ENCODE measurements at places on chromosomes 2 and 18.

DNA sequence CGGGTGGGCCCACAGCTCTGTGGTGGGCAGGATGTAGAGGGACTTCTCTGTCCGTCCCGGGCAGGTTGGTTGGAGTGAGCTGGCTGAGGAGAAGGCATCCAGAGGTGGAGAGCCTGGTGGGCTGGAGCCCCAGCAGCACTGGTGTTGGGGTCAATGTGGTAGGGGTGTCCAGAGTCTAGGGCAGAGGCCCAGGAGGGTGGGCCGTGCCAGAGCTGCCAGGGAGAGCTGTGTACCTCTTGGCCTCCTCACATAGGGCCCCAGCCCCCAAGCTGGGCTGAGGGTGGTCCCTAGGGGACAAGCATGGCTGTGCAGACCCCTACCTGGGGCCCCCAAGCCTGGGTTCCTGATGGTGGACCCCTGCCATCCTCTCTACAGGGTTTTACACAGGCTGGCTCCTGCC is 16.0 kb downstream of the ANO7 start:
- DNase-seq: no peak

DNA sequence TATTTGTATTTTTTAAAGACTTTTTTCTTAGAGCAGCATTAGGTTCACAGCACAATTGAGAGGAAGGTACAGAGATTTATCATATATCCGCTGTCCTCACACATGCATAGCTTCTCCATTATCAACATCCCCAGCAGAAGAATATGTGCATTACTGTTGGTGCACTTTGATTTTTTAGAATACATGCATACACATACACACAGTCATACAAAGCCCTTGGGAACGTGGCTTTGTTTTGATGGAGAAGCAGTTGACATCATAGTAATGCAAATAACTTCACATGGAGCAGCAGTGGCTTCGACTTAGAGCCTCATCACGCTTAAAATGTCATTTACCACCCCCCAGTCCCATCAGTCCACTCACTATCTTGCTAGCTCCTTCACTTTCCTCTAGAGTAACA is 26.5 kb downstream of the CYP26B1 start:
- DNase-seq: no peak

DNA sequence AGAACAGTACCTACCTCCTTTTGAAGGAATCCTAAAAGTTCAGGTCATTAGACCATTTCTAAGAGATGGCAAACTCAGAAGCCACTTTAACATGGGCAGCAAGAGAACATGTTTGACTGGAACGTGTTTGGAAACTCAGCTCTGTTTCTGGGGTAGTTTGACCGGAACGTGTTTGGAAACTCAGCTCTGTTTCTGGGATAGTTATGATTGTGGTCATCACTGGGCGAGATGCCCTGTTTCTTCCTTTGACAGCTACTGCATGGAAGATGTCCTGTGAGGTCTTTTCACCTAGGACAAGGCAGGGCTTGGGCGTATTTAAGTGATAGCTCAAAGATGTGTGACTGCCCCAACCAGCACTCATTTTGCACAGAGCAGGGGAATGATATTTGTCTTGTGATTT is 19.9 kb upstream of the SERPINB13 start:
- no peak for DNase-seq

DNA sequence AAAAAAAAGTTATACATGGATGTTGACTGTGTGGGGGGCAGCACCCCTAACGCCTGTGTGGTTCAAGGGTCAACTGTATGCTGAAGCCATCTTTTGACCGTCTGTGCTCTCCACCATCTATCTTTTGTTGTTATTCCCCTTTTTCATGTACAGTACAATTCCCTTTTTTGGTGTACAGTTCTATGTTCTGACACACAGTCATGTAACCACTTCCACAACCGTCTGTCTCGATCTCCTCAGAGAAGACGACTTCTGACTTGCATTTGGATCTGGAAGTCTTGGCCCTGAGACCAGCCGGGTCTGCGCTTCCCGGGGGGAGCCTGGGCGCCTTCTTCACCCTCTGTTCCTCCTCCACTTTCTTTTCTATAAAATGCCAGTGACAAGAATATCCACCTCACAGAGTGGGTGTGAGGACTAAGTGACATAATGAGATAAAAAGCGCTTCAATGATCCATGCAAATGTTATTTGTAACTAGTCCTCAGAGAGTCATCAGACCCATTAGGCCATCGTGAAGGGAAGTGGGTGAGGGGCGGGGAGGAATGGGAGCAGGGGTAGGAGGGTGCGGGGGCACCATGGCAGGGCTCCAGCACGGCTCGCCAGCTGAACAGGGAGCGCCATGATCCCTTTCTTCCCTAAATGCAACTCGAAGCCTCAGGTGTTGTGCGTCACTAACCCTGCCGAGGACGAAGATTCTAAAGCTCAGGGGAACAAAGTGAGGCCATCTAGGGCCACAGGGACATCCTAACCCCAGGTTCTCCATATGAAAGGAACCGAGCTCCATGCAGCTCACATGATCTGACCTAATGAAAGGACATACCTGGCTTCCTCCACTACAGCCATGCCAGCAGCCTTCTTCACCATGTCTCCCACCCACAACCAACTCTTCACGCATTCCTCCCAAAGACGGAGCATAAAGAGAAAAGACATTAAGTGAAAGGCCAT is 16.6 kb downstream of the ADCY3 start:
- DNase-seq: no peak

GRCh38 chr18:77144046-77144445 is 11.5 kb upstream of the MBP start:
- no peak for DNase-seq

GRCh38 chr2:222424729-222425671 is 657 bp downstream of the SGPP2 start:
- DNase-seq: no peak

GRCh38 chr18:34281290-34281689 is 56.6 kb upstream of the NOL4 start:
- no peak for DNase-seq

- no peak for DNase-seq
Measured at GRCh38 chr2:170846314-170846713, 29.6 kb downstream of the GAD1 start.

DNA sequence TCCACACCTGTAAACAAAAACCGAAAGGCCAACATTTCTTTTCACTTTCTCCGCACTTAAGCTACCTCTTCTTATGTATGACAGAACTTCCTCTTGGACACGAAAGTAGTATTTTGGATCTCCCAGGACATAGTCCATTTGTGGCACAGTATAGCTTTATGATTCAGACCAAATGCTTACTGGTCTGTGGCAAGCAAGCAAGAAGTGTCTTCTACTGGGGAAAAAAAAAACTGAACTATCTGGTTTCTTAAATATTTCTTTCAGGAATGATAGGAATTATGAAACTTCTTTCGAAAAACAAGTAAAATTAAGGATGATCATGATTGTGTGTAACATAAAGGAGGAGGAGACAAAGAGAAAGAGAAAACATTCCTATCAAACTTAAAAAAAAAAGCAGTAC is 33.6 kb downstream of the SRBD1 start:
- no peak for DNase-seq

DNA sequence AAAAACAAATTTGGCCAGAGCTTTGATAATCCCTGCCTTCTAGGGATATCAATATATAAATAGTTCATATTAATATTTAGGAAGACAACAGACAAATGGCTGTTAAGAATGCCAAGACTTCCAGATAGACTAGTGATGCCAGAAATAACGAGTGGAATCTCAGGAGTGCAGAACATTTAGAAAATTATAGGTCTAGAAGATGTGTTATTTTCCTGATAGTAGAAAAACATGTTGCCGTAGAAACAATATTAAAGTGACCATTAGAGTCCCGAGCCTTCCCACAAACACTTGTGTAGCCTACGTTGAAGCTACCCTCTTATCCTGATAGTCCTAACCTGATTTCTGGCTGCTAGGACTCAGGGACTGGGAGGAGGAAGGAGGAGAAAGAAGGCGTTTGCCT is 54.3 kb upstream of the ITGA6 start:
- no peak for DNase-seq

GRCh38 chr2:132415915-132416722 is 486 bp upstream of the GPR39 start:
- peak; percentile 87 for DNase-seq

- no peak for DNase-seq
Measured at GRCh38 chr2:199381531-199381930, 76.2 kb downstream of the SATB2 start.

DNA sequence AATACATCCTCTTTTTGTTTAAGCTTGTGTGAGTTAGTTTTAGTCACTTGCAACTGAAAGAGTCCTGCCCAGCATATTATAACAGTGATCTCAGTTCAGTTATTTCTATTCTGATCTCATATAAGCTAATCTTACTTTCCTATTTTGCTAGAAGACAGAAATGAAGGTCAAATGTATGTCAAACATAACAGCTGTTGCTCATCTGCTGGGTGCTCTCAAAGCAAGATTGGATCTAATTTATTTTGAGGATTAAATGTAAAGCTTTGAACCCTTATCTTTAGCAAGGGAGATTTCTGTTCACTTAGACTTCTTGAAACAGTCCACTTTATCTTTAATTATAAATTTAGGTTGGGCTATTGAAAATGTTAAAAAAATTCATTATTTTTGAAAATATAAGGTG is 31.2 kb downstream of the CRYGD start:
- no peak for DNase-seq

- DNase-seq: no peak
Measured at GRCh38 chr2:143261986-143262385, 132.8 kb downstream of the ARHGAP15 start.

- no peak for DNase-seq
Measured at GRCh38 chr2:41768310-41768709, 279.5 kb upstream of the PKDCC start.

GRCh38 chr2:180607514-180608049 is 372.8 kb upstream of the UBE2E3 start:
- DNase-seq: no peak

GRCh38 chr18:36205166-36205565 is 17.9 kb downstream of the MOCOS start:
- DNase-seq: no peak

DNA sequence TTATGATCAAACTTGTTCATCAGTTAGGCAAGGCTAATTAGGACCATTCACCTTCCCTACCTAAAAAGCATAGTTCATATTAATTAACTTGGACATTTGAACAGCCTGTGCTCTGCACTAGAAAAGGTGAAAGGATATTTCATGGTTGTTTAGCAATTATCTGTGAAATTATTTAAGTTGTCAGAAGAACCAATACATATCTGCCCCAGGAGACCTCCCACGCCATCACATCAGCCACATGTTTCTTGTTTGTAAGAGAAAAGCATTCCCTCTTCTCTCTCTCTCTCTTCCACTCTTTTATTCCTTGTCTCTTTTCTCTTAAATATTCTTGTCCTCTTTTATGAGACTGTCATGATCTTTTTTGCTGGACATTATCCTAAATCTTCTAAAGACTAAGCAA is 282.0 kb upstream of the RND3 start:
- no peak for DNase-seq

- DNase-seq: no peak
Measured at GRCh38 chr18:45670281-45670962, 53.6 kb upstream of the SLC14A1 start.

- DNase-seq: no peak
Measured at GRCh38 chr2:8169443-8169842, 512.4 kb upstream of the ID2 start.

DNA sequence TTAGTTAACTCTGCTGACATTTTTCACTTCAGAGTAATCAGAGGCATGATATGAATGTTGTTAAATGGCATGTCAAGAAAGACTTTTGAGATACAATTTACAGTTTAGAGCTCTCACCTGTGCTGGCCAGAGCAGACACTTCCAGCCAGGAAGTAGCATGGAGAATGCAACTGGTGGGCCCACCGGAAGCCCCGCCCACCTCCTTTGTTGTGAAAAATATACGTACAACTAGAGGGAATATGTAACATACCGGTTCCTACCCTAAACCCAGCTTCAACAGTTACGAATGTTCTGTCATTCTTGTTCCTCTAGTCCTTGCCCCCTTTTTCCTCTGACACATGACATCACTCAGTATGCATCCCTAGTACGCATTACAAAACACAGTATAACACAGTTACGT is 70.2 kb upstream of the ITM2C start:
- DNase-seq: no peak

- no peak for DNase-seq
Measured at GRCh38 chr2:94958245-94958644, 67.3 kb upstream of the MAL start.

DNA sequence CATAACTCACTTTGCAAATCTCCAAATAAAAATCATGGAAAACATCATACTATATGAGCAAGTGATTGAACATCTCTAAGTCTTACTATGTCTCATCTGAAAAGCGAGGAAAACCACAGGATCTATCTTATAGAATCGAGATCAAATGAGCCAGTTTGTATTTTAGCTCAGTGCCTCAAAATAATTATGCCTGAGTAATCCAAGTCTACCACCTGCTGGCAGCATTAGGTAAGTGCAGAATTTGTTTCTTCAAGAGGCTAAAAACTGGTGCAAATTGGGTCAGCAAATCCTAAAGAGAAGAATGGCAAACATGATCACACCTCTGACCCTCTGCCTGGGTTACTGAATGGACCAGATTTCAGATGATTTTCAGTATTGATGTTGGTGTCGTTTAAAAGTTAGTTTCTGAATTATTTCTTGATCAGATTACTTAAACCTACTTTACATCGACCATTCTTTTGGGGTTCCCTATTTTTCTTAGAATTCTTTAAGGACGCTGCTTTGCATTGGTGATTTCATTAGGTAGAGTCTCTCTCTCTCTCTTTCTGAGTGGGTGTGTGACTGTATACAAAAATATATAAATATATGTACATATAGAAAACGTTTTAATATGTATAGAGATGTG is 12.7 kb upstream of the FHOD3 start:
- peak; percentile 24 for DNase-seq

DNA sequence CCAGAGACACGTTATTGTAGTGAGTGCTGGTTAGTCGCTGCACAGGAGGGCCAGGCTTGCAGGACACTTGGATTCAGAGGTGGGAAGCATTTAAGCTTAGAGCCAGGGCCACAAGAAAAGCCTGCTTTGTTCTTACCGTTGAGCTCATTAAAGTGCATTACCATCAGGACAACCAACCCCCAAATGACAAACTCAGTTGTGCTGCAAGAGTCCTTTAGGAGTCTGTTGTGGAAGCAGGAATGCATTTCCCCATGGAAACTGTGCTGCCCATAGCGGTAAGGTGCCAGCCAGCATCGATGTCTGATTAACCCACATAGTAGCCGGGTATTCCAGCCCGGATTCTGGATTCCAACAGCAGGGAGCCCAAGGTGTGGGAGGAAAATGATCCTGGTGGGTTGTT is 23.4 kb upstream of the REEP1 start:
- no peak for DNase-seq

- peak; percentile 34 for DNase-seq
Measured at GRCh38 chr2:232658217-232658785, 24.9 kb downstream of the EFHD1 start.

GRCh38 chr18:59867337-59868104 is 32.3 kb upstream of the PMAIP1 start:
- no peak for DNase-seq

GRCh38 chr2:169546756-169547155 is 26.9 kb downstream of the FASTKD1 start:
- no peak for DNase-seq

All from HuH-7 (cell line).